ENCODE measurements at places on chromosomes 6 and 20.

DNA sequence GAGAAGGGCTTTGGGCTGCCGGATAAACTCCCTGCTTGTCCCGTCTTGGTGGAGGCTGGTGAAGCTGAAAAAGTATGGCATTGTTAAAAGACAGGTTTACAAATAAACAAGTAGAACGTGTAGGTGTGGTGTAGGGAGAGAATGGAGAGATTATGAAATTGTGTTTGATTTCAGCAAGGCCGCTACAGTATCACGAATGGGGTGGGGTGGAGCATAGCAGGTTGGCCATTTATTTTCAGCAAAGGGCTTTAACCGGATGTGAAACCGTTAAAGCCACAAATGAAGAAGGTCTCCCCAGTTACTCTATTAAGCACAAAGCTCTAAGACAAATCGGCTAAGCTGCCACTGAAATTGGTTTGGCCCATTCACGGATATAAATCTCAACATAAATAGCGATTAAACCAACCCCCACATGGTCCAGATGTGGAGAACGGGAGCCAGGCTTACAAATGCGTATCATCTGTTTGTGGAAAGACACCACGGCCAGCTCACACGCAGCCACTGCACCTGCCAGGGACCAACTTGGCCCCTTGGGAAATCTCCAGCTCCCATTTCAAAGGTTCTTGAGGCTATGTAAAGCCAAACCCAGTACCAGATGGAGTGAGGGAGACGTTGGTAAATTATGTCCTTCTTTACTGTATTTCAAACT is 94.0 kb downstream of the ZMYND8 start:
- no peak for DNase-seq

- no peak for DNase-seq
Observed at GRCh38 chr20:16732506-16733152, 2.8 kb downstream of the SNRPB2 start.

DNA sequence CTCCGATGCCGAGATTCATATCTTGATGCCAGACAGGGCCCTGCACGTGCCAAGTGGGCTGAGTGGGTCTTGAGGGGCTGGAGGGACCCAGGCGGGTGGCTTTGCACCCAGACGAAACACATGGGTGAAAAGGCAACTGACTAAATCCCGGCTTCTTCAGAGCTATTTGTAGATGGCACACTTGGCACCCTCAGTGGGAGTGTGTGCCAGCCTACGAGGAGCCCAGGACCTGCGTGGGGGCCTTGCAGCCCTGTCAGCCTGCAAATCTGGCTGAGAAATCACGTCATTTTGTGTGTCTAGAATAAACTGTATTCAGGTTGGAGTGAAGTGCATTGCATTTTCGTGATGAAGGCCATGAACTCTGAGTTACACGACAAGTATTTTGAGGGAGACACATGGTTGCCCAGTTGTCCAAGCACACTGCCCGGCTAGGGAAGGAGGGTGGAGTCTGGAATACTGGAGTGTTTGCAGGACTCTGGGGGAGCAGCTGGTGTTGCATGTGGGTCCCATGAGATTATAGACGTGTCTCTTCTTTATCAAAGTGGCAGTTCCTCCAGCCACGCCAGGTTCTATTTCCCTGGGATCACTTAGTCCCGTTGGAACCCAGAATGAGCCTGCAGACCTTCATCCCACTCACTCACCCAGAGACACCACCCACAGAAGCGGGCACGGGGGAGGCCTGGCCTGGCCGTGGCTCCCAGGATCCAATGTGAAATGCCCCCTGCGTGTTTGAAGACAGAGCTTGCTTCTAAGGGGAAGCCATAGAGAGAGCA is 60.2 kb downstream of the DLL1 start:
- no peak for DNase-seq

- DNase-seq: no peak
Observed at GRCh38 chr20:33059741-33060390, 6.2 kb downstream of the BPIFB3 start.

DNA sequence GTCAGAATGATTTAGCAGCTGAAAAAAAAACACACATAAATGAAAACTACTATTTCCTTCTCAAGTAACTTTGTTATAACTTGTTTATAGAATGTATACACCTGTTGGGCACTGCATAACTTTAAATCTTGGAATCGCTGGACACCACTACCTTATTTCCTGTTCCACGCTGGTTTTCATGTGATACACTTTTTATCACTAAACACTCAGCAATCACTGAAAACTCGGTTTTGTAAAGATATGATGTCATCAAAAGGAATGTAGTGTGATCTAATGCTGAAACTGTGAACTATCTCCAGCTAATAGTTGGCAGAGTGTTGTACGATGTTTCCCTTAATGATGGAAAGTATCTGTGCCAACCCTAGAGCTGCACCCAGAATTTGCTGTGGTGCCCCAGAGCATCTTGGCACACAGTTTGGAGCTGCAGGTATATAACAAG is 127.9 kb downstream of the BACH2 start:
- peak; percentile 65 for DNase-seq

DNA sequence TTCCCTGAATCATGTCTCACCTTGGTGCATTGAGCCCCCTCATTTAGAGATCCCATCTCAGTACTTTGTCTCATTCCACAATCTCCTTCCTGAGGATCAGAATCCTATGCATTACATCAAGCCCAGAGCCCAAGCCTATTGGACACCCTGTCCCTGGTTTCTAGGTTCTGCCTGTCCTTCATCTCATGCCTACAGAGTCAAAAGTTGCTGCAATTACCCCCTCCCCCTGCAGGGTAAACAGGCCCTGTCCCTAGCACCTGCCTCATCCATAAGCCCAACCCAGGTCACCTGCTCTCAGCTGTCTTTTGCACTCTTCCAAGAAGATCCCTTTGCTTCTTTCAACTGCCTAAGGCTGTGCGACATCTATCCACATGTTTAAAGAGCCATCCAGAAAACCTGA is 93.9 kb downstream of the SPTLC3 start:
- no peak for DNase-seq

- no peak for DNase-seq
Observed at GRCh38 chr6:82766476-82766875, 299.2 kb downstream of the UBE3D start.

GRCh38 chr6:111291336-111292259 is 191.4 kb downstream of the REV3L start:
- no peak for DNase-seq

DNA sequence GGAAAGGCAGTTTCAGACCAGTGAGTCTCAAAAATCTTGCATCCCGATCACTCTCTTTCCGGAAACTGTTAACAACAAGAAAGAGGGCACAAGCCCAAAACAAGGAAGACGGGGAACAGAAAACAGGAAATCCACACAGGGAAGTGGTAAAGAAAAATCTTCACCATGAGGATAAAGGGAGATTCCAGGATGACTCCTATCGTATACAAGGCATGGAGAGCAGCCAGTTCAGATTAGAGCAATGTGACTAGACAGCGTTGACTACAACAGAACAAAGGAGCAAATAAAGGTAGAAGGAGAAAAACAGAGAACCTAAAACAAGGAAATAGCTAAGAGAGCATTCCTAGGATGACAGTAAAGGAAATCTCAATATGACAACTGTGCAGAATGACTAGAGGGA is 26.5 kb downstream of the VNN1 start:
- DNase-seq: no peak

DNA sequence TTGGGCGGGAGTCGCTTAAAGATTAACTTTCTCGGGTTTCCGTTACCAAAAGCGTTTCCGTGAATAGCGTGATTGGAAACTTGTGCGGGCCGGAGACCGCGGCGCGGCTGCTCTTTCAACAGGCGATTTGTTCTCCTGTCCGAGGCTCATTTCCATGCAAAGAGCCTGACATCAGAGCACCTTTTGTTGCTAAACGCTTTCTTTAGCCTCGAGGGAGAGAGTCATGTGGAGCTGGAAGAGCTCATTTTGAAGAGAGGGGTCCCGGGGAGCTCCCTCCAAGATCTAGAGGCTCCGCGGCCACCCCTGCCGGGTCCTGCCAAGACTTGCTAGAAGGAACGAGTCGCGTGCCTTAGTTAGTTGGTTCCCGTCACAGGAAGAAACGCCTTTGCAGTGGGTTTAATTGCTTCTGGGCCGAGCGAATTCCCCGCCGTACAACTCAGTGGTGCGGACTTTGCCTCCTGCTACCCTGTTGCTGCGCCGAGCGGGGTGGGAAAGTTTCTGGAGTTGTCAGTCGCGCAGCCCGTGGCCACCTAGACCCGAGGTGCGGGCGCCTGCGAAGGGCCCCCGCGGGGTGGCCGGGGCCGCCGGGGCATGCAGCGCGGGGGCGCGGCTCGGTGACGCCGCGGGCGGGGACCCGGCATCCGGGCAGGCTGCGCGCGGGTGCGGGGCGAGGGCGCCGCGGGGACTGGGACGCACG is at the start of gene SASH1:
Gene SASH1 (plus strand): TSS at position 489 of the 697 bp plus-strand sequence. CDS start 230 bp downstream, outside the sequence.
- peak; percentile 66 for DNase-seq

- DNase-seq: peak; percentile 18
Observed at GRCh38 chr6:105137388-105137787, 42.4 kb downstream of the POPDC3 start.

DNA sequence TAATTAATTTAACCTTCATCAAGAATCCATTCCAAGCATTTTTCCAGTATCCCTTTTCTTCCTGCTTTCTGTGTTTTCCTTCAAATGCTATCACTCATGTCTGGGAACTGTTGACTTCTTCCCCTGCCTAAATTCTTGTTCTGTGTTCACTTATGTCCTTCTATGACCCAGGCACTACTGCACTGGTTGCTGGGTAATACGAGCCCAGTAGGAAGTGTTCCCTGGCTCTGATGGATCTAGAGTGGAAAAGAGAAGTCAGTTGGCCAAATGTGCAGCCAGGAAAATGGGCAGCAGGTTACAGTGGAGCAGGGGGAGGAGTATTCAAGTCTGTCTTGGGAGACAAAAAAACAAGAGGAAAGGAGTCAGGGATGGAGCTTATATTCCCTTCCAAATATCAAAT is 7.1 kb downstream of the OVOL2 start:
- no peak for DNase-seq

- peak; percentile 22 for DNase-seq
Observed at GRCh38 chr6:18823782-18824386, 436.7 kb downstream of the RNF144B start.

DNA sequence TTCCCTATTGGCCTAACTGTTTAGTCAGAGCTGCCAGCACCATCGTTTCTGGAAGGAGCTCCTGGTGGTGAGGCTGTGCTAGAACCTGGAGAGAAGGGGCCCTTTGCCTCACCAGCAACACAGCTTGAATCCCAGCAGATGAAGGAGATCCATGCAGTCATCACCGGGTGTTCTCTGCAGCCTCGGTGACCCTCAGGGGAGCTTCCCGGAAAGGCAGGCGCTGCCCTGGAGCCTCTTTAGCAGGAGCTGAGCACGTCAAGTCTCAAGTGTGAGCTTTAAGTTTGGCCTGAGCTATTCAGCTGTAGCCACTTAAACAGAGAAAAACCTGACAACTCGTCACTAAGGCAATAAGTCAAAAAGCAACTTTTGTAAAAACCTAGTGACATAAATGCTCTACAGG is 181.2 kb upstream of the FOXQ1 start:
- DNase-seq: peak; percentile 4

DNA sequence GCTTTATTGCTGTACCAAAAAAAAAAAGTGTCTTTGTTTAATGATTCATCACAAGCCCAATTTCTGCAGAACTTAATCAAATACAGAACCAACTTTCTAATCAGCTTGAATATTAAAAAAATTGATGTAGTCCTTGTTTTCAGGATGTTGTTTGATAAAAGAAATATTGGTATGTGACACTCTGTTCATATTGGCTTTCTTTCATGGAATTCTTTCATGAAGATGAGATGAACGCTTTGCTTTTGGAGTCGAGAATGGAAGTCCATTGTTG is 184.3 kb downstream of the ZNF217 start:
- DNase-seq: no peak

- no peak for DNase-seq
Observed at GRCh38 chr6:138882369-138883017, 86.6 kb downstream of the ECT2L start.

Data from fibroblast of skin of scalp (primary cell).